Activated naive CD4-positive, alpha-beta T cell treated with anti-CD3 and anti-CD28 coated beads for 36 hours (primary cell): ENCODE measurements at places on chromosomes 3 and 15.
A peak's percentile ranks its signal among the peaks of the same experiment; 100 is the strongest.

DNA sequence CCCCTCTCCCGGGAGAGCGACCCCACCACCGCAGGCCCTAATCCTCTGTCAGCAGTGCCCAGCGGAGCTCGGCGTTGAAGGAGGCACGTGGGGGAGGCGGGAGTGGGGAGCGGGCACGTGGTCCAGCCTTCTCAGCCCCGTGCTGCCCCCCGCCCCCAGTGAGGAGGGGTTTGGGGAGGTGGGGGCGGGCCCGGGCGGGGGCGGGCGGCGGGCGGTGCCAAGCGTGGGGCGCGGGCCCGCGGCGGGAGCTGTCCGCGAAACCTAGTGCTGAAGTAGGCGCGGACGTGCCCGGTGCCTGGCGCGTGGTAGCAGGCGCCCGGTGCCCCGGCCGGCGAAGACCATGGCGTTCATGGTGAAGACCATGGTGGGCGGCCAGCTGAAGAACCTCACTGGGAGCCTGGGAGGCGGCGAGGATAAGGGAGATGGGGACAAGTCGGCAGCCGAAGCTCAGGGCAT, at the start of gene CPLX3:
CPLX3 (plus strand) TSS at position 264 of the 456 bp plus-strand sequence; CDS start at position 341, 77 bp downstream.
- H3K36me3 ChIP-seq = no peaks in the 10 kb centered on the region
- H3K27ac ChIP-seq = no peak within 1 kb of the TSS
- H3K27me3 ChIP-seq = peaks cover 21% of the 10 kb centered on the region
- DNase-seq = peak; percentile 53
- no peak within 1 kb of the TSS for H3K4me3 ChIP-seq

- peaks cover 47% of the 10 kb centered on the region for H3K4me1 ChIP-seq
- H3K4me3 ChIP-seq = no peak overlapping the region
- no peak overlapping the region for H3K27ac ChIP-seq
- H3K27me3 ChIP-seq = no peaks in the 10 kb centered on the region
These were observed 93.4 kb downstream of the FNDC3B start for GRCh38 chr3:172132721-172133311.

GRCh38 chr3:46538803-46539442, 27.2 kb downstream of the LRRC2 start:
- no peaks in the 10 kb centered on the region for H3K36me3 ChIP-seq
- peak; percentile 90 for DNase-seq
- H3K4me1 ChIP-seq = peaks cover 58% of the 10 kb centered on the region
- peak overlapping the region; percentile 78 for H3K27ac ChIP-seq

GRCh38 chr15:70071799-70072198, 25.9 kb downstream of the TLE3 start:
- H3K36me3 ChIP-seq = peaks cover 62% of the 10 kb centered on the region
- peaks cover 10% of the 10 kb centered on the region for H3K4me1 ChIP-seq
- no peak overlapping the region for H3K4me3 ChIP-seq
- H3K27ac ChIP-seq = no peak overlapping the region

- no peak overlapping the region for H3K27ac ChIP-seq
- no peaks in the 10 kb centered on the region for H3K4me1 ChIP-seq
- H3K27me3 ChIP-seq = no peaks in the 10 kb centered on the region
- no peak overlapping the region for H3K4me3 ChIP-seq
These were observed 103.8 kb downstream of the PTPRG start for GRCh38 chr3:61665121-61665520.

- no peaks in the 10 kb centered on the region for H3K27me3 ChIP-seq
- H3K4me3 ChIP-seq = no peak overlapping the region
- no peaks in the 10 kb centered on the region for H3K36me3 ChIP-seq
- DNase-seq = no peak
- no peak overlapping the region for H3K27ac ChIP-seq
These were observed 397.9 kb downstream of the EPHB1 start for GRCh38 chr3:135192929-135193328.

DNA sequence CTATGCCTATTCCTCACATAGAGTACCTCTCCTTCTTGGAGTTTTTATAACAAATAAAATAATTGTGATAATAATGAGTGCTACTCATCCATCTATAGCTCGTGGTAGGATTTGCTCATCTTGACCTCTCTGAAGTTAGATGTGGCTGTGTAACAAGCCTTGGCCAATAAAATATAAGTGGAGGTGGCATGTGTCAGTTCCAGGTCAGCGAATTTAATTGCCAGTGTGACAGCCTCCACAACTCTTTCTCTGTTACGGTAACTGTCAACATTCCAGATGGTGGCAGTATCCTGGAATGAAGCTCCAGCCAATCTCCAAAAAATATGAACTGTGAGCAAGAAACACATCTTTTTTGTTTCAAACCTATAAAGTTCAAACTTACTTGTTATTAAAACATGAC, 13.8 kb downstream of the CLRN1 start:
- no peaks in the 10 kb centered on the region for H3K4me1 ChIP-seq
- no peak overlapping the region for H3K4me3 ChIP-seq
- no peak overlapping the region for H3K27ac ChIP-seq
- DNase-seq = no peak
- peaks cover 22% of the 10 kb centered on the region for H3K27me3 ChIP-seq

DNA sequence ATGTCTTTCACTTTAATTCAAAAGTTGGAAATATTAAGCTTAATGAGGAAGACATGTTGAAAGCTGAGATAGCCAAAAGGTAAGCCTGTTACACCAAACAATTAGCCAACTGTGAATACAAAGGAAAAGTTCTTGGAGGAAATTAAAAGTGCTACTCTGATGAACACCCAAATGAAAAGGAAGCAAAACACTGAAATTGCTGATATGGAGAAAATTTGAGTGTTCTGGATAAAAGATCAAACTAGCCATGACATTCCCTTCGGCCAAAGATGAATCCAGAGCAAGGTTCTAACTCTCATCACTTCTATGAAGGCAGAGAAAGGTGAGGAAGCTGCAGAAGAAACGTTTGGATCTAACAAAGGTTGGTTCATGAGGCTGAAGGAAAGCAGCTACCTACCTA, 280.8 kb upstream of the BCHE start:
- H3K4me3 ChIP-seq = no peak overlapping the region
- DNase-seq = no peak
- no peaks in the 10 kb centered on the region for H3K4me1 ChIP-seq
- H3K36me3 ChIP-seq = no peaks in the 10 kb centered on the region
